Stimulated activated CD4-positive, alpha-beta T cell treated with anti-CD3 and anti-CD28 coated beads, Interleukin-2, amount 100 ng/mL, for 4 hours (primary cell): ENCODE measurements at places on chromosomes 7 and 10.

DNA sequence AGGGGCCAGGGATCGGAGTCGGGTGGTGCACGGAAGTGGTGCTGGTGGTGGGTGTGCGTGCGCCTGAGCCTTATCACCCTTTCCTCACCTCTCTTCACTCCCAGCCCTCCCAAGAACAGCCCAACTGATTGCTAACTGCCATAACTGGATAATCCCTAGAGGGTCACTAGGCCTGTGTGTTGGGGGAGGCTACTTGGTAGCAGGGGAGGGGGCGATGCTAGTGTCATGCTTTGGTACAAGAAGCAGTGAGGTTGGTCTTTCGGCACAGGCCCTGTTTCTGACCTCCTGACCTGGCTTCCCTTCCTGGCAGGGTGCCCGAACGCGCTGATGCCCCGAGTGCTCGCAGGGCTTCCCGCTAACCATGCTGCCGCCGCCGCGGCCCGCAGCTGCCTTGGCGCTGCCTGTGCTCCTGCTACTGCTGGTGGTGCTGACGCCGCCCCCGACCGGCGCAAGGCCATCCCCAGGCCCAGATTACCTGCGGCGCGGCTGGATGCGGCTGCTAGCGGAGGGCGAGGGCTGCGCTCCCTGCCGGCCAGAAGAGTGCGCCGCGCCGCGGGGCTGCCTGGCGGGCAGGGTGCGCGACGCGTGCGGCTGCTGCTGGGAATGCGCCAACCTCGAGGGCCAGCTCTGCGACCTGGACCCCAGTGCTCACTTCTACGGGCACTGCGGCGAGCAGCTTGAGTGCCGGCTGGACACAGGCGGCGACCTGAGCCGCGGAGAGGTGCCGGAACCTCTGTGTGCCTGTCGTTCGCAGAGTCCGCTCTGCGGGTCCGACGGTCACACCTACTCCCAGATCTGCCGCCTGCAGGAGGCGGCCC, 652 bp downstream of the KAZALD1 start:
- no peak for DNase-seq

GRCh38 chr7:39356172-39356925, 209.9 kb upstream of the YAE1 start:
- no peak for DNase-seq

GRCh38 chr7:31102973-31103850, 51.1 kb downstream of the ADCYAP1R1 start:
- DNase-seq, result no peak

- no peak for DNase-seq
Observed at GRCh38 chr7:101066833-101067177, 18.5 kb upstream of the TRIM56 start.

GRCh38 chr10:48287417-48288391, 13.2 kb upstream of the FRMPD2 start:
- no peak for DNase-seq
